ENCODE measurements at places on chromosomes 1 and 21.

- peak; percentile 94 for DNase-seq
Observed at GRCh38 chr1:230752407-230752806, 5.2 kb downstream of the CAPN9 start.

DNA sequence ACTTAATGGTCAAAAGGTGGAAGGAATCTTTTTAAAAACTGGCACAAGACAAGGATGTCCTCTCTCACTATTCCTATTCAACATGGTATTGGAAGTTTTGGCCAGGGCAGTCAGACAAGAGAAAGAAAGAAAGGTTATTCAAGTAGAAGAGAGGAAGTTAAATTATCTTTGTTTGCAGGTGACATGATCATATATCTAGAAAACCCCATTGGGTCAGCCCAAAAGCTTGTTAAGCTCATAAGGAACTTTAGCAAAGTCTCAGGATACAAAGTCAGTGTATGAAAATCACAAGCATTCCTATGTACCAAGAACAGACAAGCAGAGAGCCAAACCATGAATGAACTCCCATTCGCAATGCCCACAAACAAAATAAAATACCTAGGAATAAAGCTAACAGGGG, 5.4 kb upstream of the PGBD2 start:
- no peak for DNase-seq

DNA sequence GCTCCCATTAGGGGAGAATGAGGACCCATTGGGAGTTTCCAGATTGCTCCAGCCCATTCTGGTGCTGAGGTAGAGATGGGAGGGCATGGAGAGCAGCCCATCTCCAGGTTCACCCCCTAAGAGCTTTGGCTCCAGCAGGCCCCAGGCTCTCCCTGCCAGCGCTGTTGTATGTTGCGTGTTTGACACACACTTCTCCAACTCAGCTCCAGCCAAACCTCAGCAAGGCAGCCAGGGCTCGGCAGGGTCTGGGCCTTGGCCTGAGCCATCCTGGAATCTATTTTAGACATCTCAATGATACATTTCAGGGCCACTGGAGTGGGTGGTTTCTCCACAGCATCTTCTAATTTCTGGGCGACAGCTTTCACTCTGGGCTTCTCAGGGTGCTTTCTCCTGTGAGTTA, 117.0 kb downstream of the NAV1 start:
- DNase-seq, result no peak

- peak; percentile 70 for DNase-seq
Observed at GRCh38 chr1:183089025-183089639, 65.9 kb downstream of the LAMC1 start.

- DNase-seq, result no peak
Observed at GRCh38 chr1:1914971-1915692, at the start of gene CALML6. TSS of gene CALML6 (plus strand) at chr1:1915260. CDS start at chr1:1915281, 21 bp downstream.

DNA sequence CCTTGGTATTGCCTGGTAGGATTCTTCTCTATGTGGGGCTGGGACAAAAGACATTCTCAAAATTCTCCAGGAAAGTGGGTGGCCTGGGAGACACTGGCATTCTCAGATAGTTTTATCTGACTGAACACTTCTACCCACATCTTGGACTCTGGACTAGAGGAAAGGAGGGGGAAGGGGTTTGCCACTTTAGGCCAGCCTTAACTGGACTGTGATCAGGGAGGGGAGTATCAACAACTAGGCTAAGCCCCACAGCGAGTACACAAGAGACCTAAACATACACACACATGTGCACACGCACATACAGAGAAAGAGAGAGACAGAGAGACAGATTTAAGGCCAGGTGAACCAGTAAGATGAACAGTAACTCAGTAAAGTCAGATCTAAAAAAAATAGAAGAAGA, 1.2 kb upstream of the SEMA6C start:
- no peak for DNase-seq

GRCh38 chr1:37453647-37454046, 20.7 kb upstream of the ZC3H12A start:
- DNase-seq, result no peak

DNA sequence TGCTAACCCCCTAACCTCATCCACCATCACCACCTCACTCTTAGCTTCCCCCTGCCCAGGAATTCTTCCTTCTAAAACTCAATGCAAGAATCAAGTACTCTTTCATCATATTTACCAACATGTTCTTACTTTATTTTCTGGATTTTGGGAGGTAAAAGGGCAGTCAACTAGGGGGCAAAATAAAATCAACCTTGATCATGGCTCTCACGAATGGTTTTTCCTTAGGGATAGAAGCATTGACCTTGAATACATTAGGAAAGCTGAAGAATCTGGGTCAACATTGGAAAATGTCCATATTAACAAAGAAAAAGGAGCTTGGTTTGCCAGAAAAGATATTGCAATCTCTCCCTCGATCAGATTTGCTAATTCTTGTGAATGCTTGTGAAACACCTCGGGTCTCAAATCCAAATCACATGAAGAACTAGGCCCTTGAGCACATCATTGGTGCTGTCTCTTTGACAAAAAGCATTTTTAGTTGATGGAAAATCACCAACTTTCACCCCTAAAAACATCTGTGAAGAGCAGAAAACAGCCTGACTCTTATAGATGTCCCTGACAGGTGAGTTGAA, 58.9 kb downstream of the ZC3H11B start:
- no peak for DNase-seq

All from DMS153 (cell line).